Activated CD8-positive, alpha-beta memory T cell treated with anti-CD3 and anti-CD28 coated beads, Interleukin-2, amount 50 U/mL, for 4 hours (primary cell): ENCODE measurements at places on chromosomes 11 and 22.

DNA sequence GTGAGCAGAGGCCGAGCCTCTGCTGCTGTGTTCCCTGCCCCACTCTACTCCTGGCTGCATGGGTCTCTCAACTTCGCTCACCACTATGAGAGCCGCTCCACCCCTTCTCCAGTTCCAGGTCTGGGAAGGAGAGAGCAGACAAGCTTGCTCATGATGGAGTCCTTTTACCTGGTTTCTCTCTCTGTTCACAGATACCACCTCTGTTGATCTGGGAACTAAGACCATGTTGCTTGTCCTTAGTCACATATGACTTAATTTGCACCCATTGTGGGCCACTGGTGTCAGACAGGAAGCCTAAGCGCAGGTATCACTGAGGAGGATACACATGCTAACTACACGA is 26.8 kb downstream of the MCM5 start:
- DNase-seq: no peak

GRCh38 chr22:40491990-40492631 is 121.7 kb downstream of the SGSM3 start:
- DNase-seq: no peak

DNA sequence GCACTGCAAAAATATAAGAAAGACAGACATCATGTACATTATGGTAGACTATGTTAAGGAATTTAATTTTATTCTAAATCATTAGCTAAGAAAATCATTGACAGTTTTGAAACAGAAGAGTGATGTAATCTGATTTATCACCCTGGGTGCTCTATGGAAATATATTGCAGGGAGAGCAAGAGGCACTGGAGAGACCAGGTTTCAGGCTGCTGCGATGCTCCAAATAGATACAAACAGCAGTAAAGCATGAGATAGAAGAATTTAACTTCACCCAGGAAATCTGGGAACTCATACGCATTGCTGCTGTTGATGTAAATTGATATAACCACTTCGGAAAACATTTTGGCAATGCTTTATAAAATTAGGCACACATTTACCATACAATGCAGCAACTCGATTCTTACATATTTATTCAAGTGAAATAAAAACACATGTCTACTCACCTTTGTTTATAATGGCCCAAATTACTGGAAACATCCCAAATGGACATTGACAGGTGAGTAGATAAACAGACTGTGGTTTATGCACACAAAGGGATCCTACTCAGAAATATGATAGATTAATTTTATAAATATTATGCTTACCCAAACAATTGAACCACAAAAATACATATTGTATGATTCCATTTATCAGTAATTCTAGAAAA is 535.1 kb upstream of the CHORDC1 start:
- no peak for DNase-seq

GRCh38 chr11:61752117-61752924 is at the start of gene MYRF:
MYRF (plus strand) TSS chr11:61752636; CDS start chr11:61752745, 109 bp downstream.
- peak; percentile 64 for DNase-seq

DNA sequence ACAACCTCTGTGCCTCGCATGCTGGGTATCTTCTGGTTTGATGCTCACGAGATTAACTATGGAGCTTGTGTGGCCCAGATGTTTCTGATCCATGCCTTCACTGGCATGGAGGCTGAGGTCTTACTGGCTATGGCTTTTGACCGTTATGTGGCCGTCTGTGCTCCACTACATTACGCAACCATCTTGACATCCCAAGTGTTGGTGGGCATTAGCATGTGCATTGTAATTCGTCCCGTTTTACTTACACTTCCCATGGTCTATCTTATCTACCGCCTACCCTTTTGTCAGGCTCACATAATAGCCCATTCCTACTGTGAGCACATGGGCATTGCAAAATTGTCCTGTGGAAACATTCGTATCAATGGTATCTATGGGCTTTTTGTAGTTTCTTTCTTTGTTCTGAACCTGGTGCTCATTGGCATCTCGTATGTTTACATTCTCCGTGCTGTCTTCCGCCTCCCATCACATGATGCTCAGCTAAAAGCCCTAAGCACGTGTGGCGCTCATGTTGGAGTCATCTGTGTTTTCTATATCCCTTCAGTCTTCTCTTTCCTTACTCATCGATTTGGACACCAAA is 516 bp downstream of the OR52J3 start:
- no peak for DNase-seq

GRCh38 chr11:107562647-107563208 is 2.8 kb downstream of the ALKBH8 start:
- DNase-seq: no peak

DNA sequence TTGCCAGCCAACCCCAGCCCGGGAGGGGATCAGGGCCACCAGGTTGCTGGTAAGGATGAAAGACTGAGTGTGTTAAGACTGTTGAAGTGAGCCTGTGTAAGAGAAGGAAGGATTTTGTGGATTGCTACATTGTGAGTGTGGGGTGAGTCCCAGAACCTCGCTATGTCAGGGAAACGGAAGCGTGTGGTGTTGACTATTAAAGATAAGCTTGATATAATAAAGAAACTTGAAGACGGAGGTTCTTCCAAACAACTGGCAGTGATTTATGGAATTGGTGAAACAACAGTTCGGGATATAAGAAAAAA is 627 bp downstream of the JRKL start:
- no peak for DNase-seq

- DNase-seq: no peak
Measured at GRCh38 chr22:19358195-19358594, 66.7 kb upstream of the CLTCL1 start.

DNA sequence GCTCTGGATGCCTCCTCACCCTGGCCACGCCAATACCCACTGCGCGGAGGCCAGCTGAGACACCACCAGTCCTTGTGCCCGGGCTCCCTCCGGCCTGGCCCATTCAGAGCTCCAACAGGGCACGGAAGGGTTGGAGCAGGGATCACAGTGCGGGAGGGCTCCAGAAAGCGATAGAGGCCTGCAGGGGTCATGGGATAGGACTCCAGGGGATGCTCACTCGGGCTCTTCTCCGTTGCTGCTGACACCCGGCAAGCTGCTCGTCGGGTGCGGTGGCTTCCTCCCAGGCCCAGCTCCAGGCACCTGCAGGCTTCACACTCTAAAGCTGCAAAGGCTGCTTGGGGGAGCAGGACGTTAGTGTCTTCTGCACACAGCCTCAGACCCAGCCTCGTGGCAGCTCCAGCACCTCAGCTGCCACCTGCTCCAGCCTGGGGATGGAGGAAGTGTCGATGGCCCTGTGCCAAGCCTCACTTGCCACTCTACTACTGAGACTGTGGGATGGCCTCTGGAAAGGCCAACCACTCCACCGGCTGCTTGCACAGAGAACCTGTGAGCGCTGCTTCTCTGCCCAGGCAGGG is 10.6 kb downstream of the WNT7B start:
- no peak for DNase-seq

DNA sequence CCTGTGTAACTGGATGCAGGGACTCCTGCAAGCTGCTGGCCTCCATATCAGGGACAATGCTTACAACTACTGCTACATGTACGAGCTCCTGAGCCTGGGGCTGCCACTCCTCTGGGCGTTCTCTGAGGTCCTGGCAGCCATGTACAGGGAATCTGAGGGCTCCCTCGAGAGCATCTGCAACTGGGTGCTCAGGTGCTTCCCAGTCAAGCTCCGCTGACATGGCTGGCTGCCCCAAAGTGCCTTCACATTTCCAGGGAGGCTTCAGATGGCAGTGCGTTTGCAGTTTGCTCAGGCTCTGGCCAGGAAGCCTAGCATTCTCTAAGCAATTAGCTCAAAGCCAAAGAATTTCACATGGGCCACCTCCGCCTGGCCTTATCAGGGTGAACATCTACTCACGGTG is 117.4 kb upstream of the PARVA start:
- DNase-seq: no peak

DNA sequence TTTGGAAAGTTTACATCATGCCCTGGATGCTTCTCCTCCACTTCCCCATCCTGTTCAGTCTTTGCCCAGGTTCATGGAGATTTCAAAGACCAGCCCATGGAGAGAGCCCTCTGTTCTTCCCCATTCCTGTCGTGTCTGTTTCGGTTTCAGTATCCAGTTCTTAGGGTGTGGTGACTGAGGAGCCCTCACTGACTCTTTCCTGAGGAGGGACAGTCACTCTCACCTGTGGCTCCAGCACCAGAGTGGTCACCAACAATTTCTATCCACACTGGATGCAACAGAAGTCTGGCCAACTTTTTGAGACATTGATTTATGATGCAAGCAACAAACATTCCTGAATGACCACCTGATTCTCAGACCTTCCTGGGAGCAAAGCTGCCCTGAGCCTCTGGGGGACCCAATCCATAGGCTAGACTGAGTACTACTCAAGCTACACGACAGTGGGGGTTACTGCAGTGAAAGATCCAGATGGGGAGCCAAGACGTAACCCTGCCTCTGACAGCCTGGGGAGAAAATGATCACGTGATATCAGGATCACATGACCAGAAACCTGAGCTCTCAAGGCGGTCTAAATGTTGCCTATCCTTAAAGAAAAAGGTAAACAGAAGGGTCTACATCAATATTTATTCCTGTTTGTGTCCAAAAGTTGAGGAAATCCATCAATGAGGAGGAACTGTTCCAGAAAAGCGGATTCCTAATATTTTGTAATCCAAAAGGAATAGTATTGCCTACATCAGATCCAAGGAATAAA is 76.2 kb upstream of the VPREB1 start:
- no peak for DNase-seq

DNA sequence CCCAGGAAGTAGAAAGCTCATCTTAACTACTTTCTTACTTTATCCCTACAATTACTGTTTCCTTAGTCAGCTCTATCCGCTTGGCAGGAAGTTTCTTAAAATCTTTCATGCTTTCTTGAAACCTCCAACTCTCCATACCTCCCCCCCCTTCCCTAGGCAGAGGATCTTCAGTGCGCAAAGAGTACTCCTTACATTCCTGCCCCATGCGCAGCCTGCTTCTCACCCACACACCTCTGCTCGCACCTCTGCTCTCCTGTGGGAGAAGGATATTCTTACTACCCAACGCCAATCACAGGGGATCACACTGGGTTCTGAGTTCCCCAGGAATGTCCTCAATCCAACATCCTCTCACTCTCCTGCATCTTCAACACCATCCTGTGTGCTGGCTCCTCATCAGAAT is 12.3 kb downstream of the TCF20 start:
- no peak for DNase-seq

- no peak for DNase-seq
Measured at GRCh38 chr22:49040754-49041467, 786.8 kb downstream of the BRD1 start.

GRCh38 chr11:48169259-48169658 is 47.4 kb upstream of the OR4B1 start:
- DNase-seq: no peak

- DNase-seq: no peak
Measured at GRCh38 chr11:17750801-17751165, 16.2 kb downstream of the KCNC1 start.

- DNase-seq: no peak
Measured at GRCh38 chr11:616320-617198, 809 bp upstream of the IRF7 start.

DNA sequence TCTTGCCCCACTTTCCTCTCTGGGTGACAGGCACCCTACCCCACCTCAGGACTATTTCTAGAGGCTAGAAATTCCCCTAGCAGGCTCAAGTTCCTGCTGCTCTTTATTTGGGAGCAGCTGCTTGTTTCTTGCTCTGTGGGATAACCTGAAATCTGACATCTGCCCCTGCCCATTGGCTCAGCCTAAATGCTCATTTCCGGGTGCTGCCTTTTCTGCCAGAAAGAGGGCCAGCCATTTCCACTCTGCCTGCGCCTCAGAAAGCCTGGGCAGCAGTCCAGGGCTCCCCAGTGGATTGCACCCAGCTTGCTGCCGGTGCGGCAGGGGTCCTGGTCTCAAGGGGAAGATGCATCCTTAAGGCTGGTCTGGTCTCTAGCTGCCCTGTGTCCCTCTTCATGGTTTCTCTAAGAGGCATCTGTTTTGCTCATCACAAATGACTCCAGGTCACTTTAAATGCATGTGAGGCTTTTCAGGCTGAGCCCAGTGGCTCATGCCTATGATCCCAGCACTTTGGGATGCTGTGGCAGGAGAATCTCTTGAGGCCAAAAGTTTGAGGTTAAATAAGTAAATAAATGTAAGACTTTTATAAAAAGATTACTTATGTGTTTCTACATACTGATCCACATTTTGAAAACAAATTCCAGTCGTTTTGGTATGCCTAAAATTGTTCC is 10.3 kb upstream of the PNPLA5 start:
- DNase-seq: no peak

- DNase-seq: no peak
Measured at GRCh38 chr11:131033151-131033651, 116.9 kb upstream of the SNX19 start.

DNA sequence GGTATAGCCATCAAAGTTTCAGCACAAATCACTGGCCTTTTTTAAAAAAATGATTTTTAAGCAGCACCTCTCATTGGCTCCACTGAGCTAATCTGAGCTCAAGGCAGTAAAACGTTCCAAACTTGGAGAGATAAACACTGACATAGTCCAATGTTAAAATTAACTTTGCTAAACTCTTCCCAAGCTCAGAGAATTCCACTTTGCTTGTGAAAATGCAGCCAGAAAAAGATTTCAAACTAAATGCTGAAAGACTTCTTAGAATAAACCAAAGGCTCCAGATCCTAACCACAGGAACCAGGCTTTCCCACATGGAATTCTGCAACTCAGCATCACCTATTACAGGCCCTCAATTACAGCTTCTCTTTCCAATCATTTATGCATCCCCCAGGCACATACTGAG is 84.7 kb upstream of the GDPD4 start:
- DNase-seq: no peak

DNA sequence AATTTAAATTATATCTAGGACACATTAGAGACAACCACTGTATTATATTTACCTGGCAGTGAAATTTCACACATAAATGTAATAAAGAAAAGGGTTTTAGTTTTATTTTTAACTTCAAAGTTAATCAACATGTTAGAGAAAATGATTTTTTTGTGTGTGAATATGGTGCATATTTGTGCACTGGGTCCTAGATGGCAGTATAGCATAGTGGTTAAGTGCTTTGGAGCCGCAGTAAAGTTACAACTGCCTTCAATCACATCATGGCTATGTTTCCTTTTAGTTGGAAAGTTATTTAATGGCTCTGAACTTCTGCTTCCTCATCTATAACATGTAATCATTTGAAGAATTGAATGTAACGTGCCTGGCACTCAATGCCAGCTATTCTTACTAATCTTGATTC is 108.9 kb upstream of the DDI1 start:
- no peak for DNase-seq

GRCh38 chr11:87290304-87290922 is 252.7 kb downstream of the TMEM135 start:
- no peak for DNase-seq
